ENCODE measurements at places on chromosomes 2 and 18.

GRCh38 chr18:58860747-58861231 is 3.9 kb upstream of the ZNF532 start:
- DNase-seq: no peak

- DNase-seq: peak; percentile 83
Observed at GRCh38 chr2:237673130-237674001, 46.0 kb downstream of the LRRFIP1 start.

- DNase-seq: no peak
Observed at GRCh38 chr2:235011929-235012631, 60.3 kb downstream of the SH3BP4 start.

GRCh38 chr2:238378230-238379095 is 48.3 kb upstream of the ASB1 start:
- DNase-seq: no peak

DNA sequence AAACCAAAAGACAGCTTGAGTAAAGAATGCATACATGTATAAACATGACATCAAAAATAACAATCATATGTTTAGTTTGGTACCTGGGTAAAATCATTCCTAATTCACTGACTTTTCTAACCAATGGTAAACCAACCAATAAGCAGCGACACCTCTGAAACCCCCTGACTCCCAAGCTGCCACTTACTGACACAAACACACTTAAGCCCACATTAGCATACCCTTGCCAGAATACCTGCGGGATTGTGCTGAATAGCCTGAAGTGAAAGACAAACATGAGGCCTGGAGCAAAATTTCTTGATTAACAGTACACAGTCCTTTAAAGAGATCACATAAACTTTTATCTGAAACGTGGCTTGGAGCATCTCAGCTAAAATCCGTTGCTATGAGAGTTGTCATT is 902.9 kb downstream of the TMEM182 start:
- no peak for DNase-seq

DNA sequence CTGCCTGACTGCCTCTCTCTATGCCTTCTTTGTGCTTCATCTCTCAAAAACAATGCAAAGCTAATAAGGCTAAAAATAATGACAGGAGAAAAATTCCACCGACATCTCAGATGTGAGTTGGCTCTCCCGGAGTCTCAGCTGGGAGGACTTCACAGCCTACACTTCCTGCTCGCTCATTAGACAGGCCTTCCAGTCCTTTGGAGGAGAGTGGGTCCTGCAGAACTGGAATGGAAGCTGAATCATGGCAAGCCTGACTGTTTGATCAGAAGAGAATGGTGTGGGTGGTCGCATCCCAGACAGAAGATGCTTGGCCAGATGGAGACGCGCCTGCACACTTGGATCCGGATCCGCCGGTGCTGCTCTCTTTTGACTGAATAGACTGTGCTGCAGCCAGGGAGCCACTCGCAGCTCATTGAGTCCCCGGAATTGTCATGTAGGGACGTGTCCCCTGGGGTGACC is 49.7 kb downstream of the TRIB2 start:
- peak; percentile 58 for DNase-seq

DNA sequence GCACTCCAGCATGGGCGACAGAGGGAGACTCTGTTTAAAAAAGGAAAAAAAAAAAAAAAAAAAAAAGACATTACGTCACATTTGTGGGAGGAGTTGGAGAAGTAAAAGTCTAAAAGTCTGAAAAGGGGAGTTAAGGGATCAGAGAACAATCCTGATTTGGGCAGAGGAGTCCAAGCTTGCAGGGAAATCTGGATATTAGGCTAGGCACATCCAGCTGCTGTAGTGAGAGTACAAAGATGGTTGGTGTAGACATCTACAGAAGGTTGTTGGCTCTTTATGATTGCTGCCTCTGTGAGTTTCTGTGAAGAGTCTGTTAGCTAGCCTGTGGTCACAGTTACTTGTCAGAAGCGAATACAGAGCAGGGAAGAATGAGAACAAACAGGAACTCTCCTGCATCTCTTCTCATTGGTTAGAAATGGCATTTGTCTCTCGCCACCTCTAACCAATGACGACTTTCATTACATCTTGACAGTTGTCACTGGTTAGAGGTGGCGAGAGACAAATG is 3.3 kb upstream of the OSBPL6 start:
- no peak for DNase-seq

- no peak for DNase-seq
Observed at GRCh38 chr2:196159221-196159892, 12.0 kb downstream of the STK17B start.

- no peak for DNase-seq
Observed at GRCh38 chr18:44626807-44627206, 53.9 kb upstream of the SETBP1 start.

DNA sequence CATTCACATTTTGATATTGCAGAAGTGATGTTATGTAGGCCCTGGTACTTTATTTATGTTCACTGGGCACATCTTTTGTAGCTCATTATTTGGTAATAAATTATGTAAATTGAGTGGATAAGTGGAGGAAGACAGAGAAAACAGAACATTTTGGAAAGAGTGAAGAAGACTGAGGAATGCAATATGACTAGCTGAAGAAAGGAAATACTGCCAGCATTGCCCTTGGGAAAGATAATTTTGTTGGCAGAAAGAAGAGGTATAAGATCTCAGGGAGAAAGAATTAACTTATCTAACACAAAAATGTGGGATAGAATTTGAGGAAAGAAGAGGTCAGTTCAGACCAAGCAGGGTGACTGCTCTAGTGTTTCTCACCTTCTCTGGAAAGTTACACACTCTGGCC is 118.8 kb downstream of the TTC27 start:
- DNase-seq: no peak

GRCh38 chr2:217282531-217282930 is 422.7 kb upstream of the TNP1 start:
- no peak for DNase-seq

- DNase-seq: no peak
Observed at GRCh38 chr2:219947575-219947974, 320.1 kb downstream of the SLC4A3 start.

- DNase-seq: no peak
Observed at GRCh38 chr2:20067992-20068584, 16.7 kb upstream of the LAPTM4A start.

- DNase-seq: no peak
Observed at GRCh38 chr2:228630786-228631185, 449.3 kb upstream of the SPHKAP start.

GRCh38 chr2:135651717-135652116 is 89.9 kb upstream of the UBXN4 start:
- DNase-seq: no peak

DNA sequence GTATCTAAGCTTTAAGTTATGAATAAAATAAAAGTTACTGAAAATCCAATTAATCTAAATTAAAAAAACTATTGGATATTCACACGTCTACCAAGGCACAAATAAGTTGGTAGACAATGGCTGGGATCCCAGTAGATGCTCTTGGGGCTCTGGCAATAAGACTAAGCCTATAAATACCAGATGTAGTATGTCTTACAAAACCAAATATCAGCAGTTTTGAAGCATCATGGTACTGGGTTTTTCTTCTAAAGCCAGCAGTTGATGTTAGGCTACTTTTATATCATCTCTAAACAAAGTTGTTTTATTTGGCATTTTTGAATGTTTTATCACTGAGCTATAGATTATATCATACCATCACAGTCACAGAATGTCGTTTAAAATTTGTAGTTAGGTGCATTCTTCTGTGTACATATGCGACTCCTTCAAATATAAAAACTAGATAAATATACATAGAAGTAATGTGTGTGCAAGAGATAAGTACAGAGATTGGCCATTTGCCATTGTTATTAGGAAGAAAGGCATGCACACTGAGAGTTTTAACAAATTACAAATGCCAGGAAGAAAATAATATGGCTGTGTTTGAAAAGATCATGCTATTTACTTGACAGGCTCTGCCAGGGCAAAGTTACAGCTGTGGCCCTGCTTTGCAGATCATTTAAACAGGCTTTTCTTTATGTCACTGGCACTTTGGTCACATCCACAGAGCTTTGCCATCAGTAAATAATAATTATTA is 21.6 kb upstream of the TMEM17 start:
- no peak for DNase-seq

DNA sequence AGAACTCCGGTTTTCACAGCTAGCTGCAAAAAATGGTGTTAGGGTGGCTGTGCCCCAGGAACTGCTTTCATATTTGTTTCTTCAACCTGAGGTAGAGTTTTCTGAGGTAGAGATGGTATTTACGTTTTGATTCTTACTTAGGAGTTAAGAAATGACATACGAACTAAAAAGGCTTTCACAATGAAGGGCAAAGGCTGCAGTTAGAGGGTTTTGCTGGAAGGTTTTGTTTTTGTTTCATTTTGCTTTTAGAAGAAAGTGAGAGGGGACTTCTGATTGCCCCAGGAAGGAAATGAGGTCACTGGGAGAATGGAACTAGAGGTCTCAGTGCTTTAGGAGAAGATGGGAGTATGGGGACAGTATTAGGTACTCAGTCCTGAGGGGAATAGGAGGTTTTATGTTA is 15.5 kb downstream of the CDCA7 start:
- no peak for DNase-seq

All from Ammon's horn (tissue), 1 donor.